ENCODE measurements at places on chromosomes 11 and 22.

- no peaks in the 10 kb centered on the region for H3K27me3 ChIP-seq
- no peak overlapping the region for H3K4me3 ChIP-seq
- H3K4me1 ChIP-seq: peaks cover 3% of the 10 kb centered on the region
- no peak overlapping the region for H3K27ac ChIP-seq
- DNase-seq: no peak
Observed at GRCh38 chr22:37484480-37485394, 1.4 kb downstream of the MFNG start.

GRCh38 chr11:33067294-33067693 lies 27.9 kb downstream of the TCP11L1 start:
- peak; percentile 13 for DNase-seq
- H3K36me3 ChIP-seq: peaks cover 6% of the 10 kb centered on the region
- no peaks in the 10 kb centered on the region for H3K27me3 ChIP-seq
- H3K4me1 ChIP-seq: no peaks in the 10 kb centered on the region

- no peak overlapping the region for H3K4me3 ChIP-seq
- no peaks in the 10 kb centered on the region for H3K36me3 ChIP-seq
- no peaks in the 10 kb centered on the region for H3K4me1 ChIP-seq
- no peaks in the 10 kb centered on the region for H3K27me3 ChIP-seq
- no peak for DNase-seq
Observed at GRCh38 chr11:111641339-111642015, 39.2 kb downstream of the SIK2 start.

DNA sequence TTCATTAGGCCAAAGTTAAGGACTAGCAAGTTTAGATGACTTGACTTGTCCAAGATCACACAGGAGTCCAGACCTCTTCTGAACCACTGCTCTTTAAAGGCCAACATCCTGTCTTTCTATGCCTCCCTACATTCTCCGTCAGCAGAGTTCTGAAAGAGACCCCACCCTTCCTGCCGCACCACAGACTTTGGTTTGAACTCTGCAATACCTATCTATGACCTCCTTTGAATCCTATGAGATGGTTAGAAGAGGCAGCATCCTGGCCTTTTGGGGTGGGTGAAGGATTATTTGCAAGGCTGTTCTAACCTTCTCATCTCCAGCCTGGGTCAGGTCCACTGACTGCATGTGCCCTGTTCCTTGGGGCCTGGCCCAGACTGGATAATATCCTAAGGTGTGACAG lies 4.3 kb upstream of the RRM1 start:
- H3K4me1 ChIP-seq: peaks cover 4% of the 10 kb centered on the region
- no peak overlapping the region for H3K27ac ChIP-seq
- H3K27me3 ChIP-seq: no peaks in the 10 kb centered on the region
- H3K36me3 ChIP-seq: no peaks in the 10 kb centered on the region
- no peak overlapping the region for H3K4me3 ChIP-seq
- DNase-seq: no peak

DNA sequence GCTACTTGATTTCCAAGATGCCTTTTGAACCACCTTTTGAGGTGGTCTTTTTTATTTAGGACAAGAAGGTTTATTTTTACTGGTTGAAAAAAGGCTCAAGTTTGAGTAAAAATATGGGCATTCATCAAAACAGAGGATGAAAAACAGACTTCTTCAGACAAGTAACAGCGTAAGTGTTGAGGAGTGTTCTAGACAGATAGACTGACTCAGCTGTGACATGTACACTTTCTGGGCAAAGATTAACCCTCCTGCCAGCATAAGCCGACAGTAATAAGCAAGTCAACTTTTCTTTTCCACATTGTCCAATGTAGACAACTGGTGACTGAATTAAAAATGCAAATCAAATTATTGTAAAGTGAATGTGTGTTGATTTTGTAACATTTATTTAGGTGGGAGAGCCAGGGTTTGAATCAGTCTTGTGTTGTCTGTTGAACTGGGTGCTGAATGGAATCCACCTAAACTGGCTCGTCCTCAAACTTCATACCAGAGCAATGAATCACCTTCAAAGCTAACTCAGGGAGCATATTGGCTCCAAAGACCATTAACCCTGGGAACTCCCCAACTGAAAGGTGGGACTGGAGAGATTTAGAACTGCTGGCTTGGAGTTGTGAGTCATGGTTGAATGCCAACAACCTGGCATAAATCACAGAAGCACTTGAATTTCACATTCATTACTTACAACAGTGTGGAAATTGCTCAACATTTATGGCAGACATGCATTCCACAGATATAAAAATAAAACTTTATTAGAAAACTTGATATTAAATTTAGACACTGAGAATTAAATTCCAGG lies 377.0 kb downstream of the ETS1 start:
- 0 out of 2 replicates have a peak, but pooled peaks cover 6% of the 10 kb centered on the region for H3K36me3 ChIP-seq
- H3K4me1 ChIP-seq: peaks cover 51% of the 10 kb centered on the region
- H3K4me3 ChIP-seq: peak overlapping the region; percentile 42
- peak overlapping the region; percentile 97 for H3K27ac ChIP-seq
- H3K27me3 ChIP-seq: no peaks in the 10 kb centered on the region
- DNase-seq: peak; percentile 100

- H3K4me3 ChIP-seq: no peak overlapping the region
- no peaks in the 10 kb centered on the region for H3K36me3 ChIP-seq
- no peaks in the 10 kb centered on the region for H3K27me3 ChIP-seq
- no peak for DNase-seq
Observed at GRCh38 chr11:7595016-7595866, 78.1 kb downstream of the CYB5R2 start.

GRCh38 chr22:36787204-36787988 lies 11.5 kb upstream of the IFT27 start:
- H3K36me3 ChIP-seq: no peaks in the 10 kb centered on the region
- peak; percentile 3 for DNase-seq
- H3K27me3 ChIP-seq: 0 out of 2 replicates have a peak, but pooled peaks cover 8% of the 10 kb centered on the region
- H3K4me3 ChIP-seq: no peak overlapping the region
- H3K4me1 ChIP-seq: no peaks in the 10 kb centered on the region

GRCh38 chr22:33036881-33037280 lies 21.3 kb downstream of the SYN3 start:
- no peaks in the 10 kb centered on the region for H3K27me3 ChIP-seq
- no peak overlapping the region for H3K27ac ChIP-seq
- no peaks in the 10 kb centered on the region for H3K36me3 ChIP-seq

GRCh38 chr11:127106938-127107337 lies 106.4 kb upstream of the KIRREL3 start:
- no peak for DNase-seq
- no peaks in the 10 kb centered on the region for H3K4me1 ChIP-seq
- no peaks in the 10 kb centered on the region for H3K36me3 ChIP-seq
- peaks cover 39% of the 10 kb centered on the region for H3K27me3 ChIP-seq
- H3K4me3 ChIP-seq: no peak overlapping the region
- H3K27ac ChIP-seq: no peak overlapping the region

- no peak for DNase-seq
- no peaks in the 10 kb centered on the region for H3K4me1 ChIP-seq
- H3K36me3 ChIP-seq: no peaks in the 10 kb centered on the region
- no peak overlapping the region for H3K4me3 ChIP-seq
- no peak overlapping the region for H3K27ac ChIP-seq
- H3K27me3 ChIP-seq: no peaks in the 10 kb centered on the region
Observed at GRCh38 chr11:62401811-62402210, 17.0 kb upstream of the SCGB1A1 start.

DNA sequence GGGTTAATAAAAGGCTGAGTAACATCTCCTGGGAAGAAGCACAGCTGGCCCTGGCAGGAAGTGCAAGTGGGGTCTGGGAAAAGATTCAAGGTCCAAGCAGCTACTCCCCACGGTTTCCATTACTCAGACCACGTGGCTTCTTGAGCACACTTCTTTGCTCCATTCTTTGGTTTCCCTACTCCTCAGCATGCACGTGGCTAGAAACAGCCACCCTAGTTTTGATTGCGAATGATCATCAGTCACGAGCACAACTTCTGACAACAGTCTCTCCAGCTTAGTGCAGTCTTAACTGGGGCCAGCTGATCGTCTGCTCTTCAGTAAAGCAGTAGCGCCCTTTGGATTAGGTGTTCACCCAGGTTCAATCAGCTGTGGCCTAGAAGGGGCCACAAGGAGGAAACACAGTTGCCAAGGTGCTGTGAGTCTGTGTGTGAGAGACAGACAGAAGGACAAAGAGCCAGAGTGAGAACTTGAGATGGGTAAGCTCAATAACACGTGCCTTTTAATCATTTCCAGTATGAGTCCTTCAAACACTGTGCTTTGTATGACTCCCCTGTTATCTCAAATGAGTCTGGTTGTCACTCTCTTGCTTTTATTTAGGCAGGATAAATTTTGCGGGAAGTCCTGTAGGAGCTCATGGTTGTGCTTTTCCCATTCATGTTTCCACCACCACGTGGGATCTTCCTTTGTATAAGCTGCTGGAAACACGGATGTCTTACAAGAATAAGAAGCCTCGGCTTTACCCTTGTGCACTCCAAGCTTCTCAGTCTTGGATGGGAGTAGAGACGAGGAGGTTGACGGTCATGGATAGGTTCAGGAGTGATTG lies 901 bp upstream of the PARVA start:
- peak overlapping the region; percentile 84 for H3K4me3 ChIP-seq
- no peak overlapping the region for H3K27ac ChIP-seq
- H3K4me1 ChIP-seq: peaks cover 14% of the 10 kb centered on the region
- H3K27me3 ChIP-seq: no peaks in the 10 kb centered on the region
- no peaks in the 10 kb centered on the region for H3K36me3 ChIP-seq

- no peaks in the 10 kb centered on the region for H3K27me3 ChIP-seq
- no peaks in the 10 kb centered on the region for H3K4me1 ChIP-seq
Observed at GRCh38 chr11:101478587-101479369, 105.0 kb downstream of the TRPC6 start.

DNA sequence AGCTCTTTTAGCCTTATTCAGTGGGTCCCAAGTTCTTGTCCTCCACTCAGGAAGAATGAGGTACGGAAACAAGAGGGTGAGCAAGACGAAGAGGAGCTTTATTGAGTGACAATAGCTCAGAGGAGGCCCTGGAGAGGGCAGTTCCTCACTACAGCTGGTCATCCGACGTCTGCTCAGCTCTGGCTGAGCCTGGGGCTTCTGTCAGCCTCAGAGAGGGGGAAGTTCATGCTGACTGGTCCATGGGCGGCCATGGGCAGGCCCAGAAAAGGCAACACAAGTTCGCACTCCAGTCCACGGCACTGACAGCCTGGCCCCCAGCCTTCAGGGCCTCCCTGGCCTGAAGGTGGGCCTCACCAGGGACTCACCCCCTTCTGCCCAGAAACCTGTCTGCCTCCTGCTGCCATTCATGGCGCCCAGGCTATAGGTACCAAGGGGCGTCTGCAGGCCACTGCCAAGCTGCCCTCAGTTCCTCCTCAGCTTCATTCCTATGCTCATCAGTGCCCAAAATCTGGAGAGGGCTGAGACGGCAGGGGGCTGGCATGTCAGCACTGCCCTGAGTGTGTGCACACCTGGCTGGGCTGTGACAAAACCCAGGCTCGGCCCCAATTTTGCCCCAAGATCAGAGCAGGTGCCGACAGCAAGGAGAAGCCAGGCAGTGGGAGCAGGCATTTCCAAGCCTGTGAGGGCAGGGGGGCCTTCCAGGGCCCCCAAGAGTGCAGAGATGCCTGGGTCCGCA lies 21.7 kb upstream of the KIAA0930 start:
- DNase-seq: no peak
- H3K4me1 ChIP-seq: no peaks in the 10 kb centered on the region
- H3K36me3 ChIP-seq: no peaks in the 10 kb centered on the region
- H3K27me3 ChIP-seq: no peaks in the 10 kb centered on the region

DNA sequence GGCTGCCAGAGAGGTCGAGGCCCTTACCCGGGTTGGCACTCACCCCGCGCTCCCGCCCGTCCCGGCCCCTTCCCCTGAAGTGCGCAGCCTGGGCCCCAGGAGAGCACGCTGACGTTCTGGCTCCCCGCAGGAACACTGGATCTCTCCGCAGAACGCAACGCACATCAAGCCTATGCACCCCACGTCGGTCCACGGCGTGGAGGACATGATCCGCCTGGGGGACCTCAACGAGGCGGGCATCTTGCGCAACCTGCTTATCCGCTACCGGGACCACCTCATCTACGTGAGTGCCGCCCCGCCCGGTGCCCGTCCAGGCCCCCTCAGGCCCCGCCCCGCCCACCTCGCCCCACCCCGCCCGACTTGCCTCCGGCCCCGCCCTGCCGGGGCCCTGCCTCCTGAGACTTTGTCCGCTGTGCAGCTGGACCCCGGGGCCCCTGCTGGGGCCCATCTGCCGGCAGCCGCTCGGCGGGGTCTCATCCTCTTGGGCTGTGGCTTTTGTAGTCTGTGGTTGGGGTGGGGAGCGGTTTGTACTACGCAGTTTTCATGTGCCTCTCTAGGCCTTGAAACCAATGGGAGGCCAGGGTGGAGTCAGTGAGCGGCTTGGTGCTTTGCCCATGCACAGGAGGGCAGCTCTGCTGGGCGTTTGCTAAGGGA lies 19.7 kb downstream of the MYO7A start:
- no peaks in the 10 kb centered on the region for H3K36me3 ChIP-seq
- no peak overlapping the region for H3K4me3 ChIP-seq
- H3K27me3 ChIP-seq: no peaks in the 10 kb centered on the region
- no peak overlapping the region for H3K27ac ChIP-seq
- no peak for DNase-seq

DNA sequence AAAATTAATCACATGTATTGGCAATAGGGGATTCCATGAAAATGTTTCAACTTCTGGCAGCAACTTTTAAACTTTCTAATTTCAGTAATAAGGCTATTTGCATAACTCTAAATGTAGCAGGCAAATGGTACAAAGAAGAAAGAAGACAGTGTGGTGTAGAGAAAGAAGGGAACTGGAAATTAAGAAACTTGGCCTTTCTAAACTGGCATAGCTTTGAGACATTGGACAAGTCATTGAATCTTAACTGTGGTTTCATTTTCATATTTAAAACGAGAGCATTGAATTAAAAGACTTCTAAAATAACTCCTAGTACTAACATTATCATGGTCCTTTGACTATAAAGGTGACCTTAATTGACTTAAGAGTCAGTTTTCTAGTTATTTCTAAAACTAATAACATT lies 125.0 kb downstream of the UVRAG start:
- H3K27me3 ChIP-seq: no peaks in the 10 kb centered on the region
- no peak overlapping the region for H3K27ac ChIP-seq
- H3K36me3 ChIP-seq: no peaks in the 10 kb centered on the region
- no peaks in the 10 kb centered on the region for H3K4me1 ChIP-seq
- no peak overlapping the region for H3K4me3 ChIP-seq
- DNase-seq: no peak

DNA sequence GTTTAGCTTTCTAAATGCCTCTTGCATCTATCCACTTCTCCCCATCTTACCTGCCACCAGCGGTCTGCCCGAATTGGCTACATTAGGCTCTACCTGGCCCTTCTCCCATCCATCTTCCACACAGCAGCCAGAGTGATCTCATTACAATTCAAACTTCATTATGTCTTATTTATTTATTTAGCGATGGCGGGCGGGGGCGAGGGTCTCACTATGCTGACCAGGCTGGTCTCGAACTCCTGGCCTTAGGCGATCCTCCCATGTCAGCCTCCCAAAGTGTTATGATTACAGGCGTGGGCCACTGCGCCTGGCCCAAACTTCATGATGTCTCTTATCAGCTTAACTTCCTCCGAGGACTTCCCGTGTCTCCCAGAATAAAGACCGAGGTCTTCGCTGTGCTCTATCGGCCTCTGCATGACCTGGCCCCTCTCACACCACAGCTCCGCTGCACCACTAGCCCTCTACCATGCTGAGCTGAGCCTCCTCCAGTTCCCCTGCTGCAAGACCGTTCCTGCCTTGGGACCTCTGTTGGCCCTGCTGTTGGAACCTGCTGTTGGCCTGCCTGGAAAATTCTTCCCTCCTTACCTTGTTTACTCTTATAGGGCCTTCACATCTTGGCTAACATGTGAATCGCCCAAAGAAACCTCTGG lies 870 bp upstream of the CTTN start:
- peak overlapping the region; percentile 86 for H3K27ac ChIP-seq
- peaks cover 15% of the 10 kb centered on the region for H3K36me3 ChIP-seq
- no peak for DNase-seq
